Activated CD8-positive, alpha-beta T cell treated with anti-CD3 and anti-CD28 coated beads for 36 hours (primary cell): ENCODE measurements at places on chromosomes 5 and 9. TPM values are rescaled to one million over a fixed set of nuclear protein-coding genes. Genes with fewer than 3 reads are reported as not detected.

The APBA1 gene
- total RNA-seq: not detected

GRCh38 chr5:74543162-74543995 lies 97.1 kb downstream of the ENC1 start:
- no peak overlapping the region for H3K27ac ChIP-seq
- no peaks in the 10 kb centered on the region for H3K4me1 ChIP-seq
- H3K36me3 ChIP-seq: no peaks in the 10 kb centered on the region
- DNase-seq: no peak
- peaks cover 2% of the 10 kb centered on the region for H3K27me3 ChIP-seq

The SNCAIP gene
- total RNA-seq: not detected

GRCh38 chr9:138103849-138104206 lies 226.2 kb downstream of the CACNA1B start:
- H3K4me1 ChIP-seq: no peaks in the 10 kb centered on the region
- H3K36me3 ChIP-seq: no peaks in the 10 kb centered on the region

DNA sequence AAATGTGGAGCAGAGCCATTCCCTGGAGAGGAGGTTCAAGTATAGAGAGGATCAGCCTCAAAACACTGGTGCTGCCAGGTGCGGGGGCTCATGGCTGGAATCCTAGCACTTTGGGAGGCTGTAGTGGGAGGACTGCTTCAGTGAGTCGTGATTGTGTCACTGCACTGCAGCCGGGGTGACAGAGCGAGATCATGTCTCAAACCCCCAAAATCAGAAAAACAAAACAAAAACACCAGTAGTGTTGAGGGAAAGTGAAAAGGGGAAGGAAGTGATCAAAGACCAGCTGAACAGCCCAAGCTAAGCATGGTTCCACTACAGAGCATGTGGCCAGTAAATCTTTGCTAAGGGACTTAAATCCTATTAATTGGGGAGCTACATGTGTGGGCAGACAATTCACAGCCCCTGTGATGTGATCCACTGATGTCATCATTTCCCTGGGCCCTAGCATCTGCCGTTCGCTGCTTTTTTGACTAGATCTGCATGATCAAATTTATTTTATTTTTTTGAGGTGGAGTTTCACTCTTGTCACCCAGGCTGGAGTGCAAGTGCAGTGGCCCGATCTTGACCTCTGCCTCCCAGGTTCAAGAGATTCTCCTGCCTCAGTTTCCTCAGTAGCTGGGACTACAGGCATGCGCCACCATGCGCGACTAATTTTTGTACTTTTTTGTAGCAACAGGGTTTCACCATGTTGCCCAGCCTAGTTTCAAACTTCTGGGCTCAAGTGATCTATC lies 2.7 kb upstream of the PCBD2 start:
- H3K27ac ChIP-seq: peak overlapping the region; percentile 53
- H3K36me3 ChIP-seq: peaks cover 5% of the 10 kb centered on the region
- H3K4me3 ChIP-seq: no peak overlapping the region

The AFAP1L1 gene
- total RNA-seq: 1.6 TPM

The PRSS3 gene
- total RNA-seq: not detected

The SLC25A48 gene
- total RNA-seq: not detected

DNA sequence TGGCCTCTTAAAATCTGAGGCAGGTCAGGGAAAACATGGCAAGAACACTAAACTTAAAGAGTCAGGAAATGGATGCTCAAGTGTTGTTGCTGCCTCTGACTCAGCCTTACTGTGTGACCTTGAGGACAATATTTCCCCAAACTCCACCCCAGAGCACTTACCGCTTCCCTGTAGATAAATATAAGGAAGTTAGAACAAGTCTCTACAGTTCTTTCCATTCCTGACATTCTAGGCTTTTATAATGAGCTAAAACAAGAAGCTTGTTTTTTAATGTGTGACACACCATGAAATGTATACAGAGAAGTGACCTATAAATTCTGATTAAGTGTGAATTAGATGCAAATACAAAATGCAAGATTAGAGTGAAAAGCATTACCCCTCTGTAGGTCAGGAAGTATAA lies 129.3 kb downstream of the GRIA1 start:
- DNase-seq: no peak
- no peak overlapping the region for H3K4me3 ChIP-seq
- H3K27ac ChIP-seq: no peak overlapping the region
- H3K36me3 ChIP-seq: no peaks in the 10 kb centered on the region

DNA sequence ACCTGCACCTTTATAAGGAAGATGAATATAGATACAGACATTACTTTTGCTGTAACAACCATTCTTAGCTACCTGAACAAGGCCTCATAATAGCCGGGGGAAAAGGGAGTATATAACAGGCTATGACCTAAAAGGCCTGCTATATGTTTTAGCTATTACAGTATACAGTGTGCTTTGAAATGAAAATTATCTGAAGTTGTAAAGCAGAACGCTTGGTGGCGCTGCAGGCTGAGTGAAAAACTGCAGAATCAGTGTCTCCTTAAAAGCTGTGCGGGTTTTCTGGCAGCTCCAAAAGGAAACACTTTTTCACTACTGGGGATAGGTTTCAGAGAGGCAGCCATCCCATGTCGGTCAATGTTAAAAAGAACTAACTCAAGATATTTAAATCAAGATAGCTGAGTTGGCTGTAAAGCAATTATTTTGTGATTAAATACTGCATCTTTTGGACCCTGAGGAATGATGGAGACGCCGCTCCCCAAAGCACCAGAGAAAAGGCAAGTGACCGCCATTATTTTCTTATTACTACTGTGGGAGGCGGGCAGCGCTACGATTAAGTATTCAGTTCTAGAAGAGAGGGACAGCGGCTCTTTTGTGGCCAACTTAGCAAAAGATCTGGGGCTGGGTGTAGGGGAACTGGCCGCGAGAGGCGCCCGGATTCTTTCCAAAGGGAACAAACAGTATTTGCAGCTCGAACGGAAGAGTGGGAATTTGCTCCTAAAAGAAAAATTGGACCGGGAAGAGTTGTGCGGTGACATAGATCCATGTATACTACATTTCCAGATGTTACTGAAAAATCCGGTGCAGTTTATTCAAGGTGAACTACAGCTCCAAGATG lies 5.9 kb downstream of the PCDHB6 start:
- no peak overlapping the region for H3K4me3 ChIP-seq
- DNase-seq: no peak
- H3K27ac ChIP-seq: no peak overlapping the region
- no peaks in the 10 kb centered on the region for H3K4me1 ChIP-seq
- H3K27me3 ChIP-seq: peaks cover 36% of the 10 kb centered on the region
- peaks cover 16% of the 10 kb centered on the region for H3K36me3 ChIP-seq

The AGXT2 gene
- not detected for total RNA-seq
